Dermis microvascular lymphatic vessel endothelial cell (primary cell): ENCODE measurements at places on chromosomes 6 and 20. TPM values are rescaled to one million over a fixed set of nuclear protein-coding genes. Genes with fewer than 3 reads are reported as not detected.

Gene HTR1E
- total RNA-seq, result not detected in 2 replicates

Gene FOXO3
- total RNA-seq, result 10.7 and 15.8 TPM in 2 replicates

GRCh38 chr6:115610696-115611095 is 450.0 kb downstream of the FRK start:
- no peak for DNase-seq

GRCh38 chr6:161847628-161848027 is 573.8 kb upstream of the AGPAT4 start:
- DNase-seq, result no peak

DNA sequence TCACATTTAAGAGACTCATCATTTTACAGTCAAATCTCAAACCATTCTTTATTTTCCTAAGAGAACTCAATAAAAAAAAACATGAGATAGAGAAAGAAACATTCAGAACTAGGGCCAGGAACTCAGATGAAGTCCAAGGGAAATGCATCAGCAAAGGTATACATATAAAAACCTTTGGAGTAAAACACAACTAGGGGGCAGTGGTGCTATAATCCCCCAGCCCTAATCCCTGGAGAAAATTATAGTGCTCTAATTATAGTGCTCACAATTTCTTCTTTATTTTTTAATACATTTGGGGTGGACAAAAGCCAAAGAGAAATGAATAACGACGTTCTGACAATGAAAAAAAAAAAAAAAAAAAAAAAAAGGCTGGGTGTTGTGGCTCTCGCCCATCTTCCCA is 100.6 kb upstream of the EMILIN3 start:
- DNase-seq, result no peak

DNA sequence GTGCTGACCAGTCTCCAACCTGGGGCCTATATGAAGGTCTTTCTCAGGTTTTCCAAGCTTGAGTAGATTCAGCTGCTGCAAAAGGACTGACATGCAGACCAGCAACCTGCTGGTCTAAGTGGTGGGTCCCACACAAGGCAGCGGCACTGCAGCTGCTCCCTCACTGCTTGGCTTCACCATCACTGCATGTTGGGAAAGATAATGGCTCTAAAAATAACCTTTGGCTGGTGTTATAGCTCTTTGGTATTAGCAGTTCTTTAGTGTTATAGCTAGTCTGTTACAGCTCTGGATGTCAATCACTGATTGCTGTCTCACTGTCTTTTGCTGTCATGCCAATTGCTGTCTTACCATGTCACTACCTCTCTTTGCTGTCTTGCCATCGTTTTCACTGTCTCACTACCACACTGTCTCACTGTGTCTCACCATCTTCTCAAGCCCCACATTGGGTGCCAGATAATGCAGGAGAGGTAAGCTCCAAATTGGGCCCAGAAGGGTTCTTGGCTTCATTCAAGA is 726.4 kb downstream of the TENT5A start:
- DNase-seq, result no peak

- peak; percentile 90 for DNase-seq
Observed at GRCh38 chr20:6708010-6708409, 59.5 kb upstream of the BMP2 start.

GRCh38 chr6:87808005-87808757 is 106.1 kb upstream of the AKIRIN2 start:
- DNase-seq, result no peak

Gene CCDC170
- under 0.01 TPM in 2 replicates for total RNA-seq

Gene BPIFB4
- not detected in 2 replicates for total RNA-seq

Gene LAMA2
- 0.13 and 0.64 TPM in 2 replicates for total RNA-seq

- DNase-seq, result no peak
Observed at GRCh38 chr20:46154305-46154704, 36.2 kb downstream of the CD40 start.

Gene MYB
- under 0.01 TPM in 2 replicates for total RNA-seq

Gene FAM217A
- total RNA-seq, result not detected in 2 replicates

Gene GJE1
- not detected in 2 replicates for total RNA-seq

- DNase-seq, result no peak
Observed at GRCh38 chr6:87904011-87904410, 143.6 kb upstream of the SPACA1 start.

Gene RUNX2
- total RNA-seq, result not detected in 2 replicates

DNA sequence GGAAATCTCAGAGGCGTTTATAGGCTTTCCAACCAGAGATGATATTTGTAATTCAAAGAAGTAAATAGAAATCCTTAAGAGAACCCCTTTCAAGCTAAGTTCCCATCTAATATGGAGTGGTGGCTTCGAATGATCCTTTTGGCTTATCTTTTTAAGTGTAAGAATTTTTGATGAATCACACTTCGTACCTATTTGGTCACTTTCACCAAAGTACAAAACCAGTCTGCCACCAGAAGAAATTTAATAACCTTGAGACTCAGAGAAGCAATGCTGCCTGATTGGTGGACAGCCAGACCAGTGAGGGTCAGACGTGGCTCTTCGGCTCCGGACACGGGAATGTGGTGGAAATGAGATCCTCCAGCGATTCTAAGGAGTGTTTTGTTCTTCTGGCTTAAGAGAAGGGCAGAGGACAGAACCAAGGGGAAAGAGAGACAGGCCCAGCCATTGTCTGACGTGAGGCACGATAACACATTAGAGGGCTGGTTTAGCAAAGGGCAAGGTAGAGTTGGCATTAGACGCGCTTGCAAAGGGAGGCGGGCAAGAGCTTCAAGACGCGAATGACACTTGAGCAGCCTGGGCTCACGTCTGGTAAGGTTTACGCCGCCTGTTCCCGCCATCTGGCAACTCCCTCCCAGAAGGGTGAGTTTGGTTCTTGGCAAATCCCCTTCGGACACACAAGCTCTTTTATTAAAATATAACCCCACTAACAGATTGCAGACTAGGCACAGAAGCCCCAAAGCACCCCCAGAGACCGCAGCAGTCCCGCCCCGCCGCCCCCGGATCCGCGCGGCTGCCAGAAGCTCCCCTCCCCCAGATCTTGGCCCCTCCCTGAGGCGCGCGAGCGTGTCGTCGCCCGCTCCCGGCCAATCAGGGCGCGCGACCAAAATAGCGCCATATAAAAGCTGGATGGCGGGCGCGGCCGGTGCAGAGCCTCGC is 50.0 kb upstream of the EZR start:
- no peak for DNase-seq

- DNase-seq, result no peak
Observed at GRCh38 chr6:154509421-154510143, 903 bp downstream of the CNKSR3 start.

GRCh38 chr6:97160280-97160679 is 122.7 kb downstream of the MMS22L start:
- no peak for DNase-seq

- no peak for DNase-seq
Observed at GRCh38 chr6:31162463-31163165, 4.2 kb downstream of the TCF19 start.

- no peak for DNase-seq
Observed at GRCh38 chr20:25226433-25227316, 21.2 kb upstream of the PYGB start.

GRCh38 chr6:123589317-123589716 is 47.4 kb downstream of the TRDN start:
- DNase-seq, result no peak

Gene C6orf141
- 23.4 and 45.5 TPM in 2 replicates for total RNA-seq

GRCh38 chr6:14716499-14717146 is 529.2 kb upstream of the JARID2 start:
- DNase-seq, result no peak

Gene KIF6
- total RNA-seq, result 0.13 and 0.38 TPM in 2 replicates

Gene HUS1B
- 0.51 and 1.0 TPM in 2 replicates for total RNA-seq

GRCh38 chr20:54103762-54104600 is 33.6 kb upstream of the BCAS1 start:
- no peak for DNase-seq

DNA sequence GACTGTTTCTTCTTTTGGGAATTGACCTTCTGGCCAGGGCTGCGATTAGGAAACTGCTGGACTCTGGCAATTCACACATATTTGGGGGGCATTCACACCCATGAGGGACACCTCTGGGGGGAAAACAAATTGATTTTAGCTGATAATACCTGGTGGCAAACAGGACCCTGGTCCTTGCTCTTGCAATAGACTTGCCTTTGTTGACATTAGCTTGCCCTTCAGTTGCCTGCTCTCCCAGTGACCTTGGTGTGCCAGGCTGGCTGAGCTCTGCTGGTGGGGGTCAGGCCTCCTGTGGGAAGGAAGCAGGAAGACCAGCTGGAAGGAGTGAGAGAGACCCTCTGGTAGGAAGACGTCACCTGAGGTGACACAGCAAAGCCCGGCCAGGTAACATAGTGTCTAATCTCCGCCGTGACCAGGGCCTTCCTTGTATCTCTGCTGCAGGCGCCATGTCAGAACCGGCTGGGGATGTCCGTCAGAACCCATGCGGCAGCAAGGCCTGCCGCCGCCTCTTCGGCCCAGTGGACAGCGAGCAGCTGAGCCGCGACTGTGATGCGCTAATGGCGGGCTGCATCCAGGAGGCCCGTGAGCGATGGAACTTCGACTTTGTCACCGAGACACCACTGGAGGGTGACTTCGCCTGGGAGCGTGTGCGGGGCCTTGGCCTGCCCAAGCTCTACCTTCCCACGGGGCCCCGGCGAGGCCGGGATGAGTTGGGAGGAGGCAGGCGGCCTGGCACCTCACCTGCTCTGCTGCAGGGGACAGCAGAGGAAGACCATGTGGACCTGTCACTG is 5.3 kb downstream of the CDKN1A start:
- DNase-seq, result no peak

Gene TRERF1
- under 0.01 TPM in 1 of 2 replicates, not detected in the other for total RNA-seq

GRCh38 chr6:257774-258173 is 34.5 kb upstream of the DUSP22 start:
- DNase-seq, result no peak
